ENCODE measurements at places on chromosomes 12 and 14.

DNA sequence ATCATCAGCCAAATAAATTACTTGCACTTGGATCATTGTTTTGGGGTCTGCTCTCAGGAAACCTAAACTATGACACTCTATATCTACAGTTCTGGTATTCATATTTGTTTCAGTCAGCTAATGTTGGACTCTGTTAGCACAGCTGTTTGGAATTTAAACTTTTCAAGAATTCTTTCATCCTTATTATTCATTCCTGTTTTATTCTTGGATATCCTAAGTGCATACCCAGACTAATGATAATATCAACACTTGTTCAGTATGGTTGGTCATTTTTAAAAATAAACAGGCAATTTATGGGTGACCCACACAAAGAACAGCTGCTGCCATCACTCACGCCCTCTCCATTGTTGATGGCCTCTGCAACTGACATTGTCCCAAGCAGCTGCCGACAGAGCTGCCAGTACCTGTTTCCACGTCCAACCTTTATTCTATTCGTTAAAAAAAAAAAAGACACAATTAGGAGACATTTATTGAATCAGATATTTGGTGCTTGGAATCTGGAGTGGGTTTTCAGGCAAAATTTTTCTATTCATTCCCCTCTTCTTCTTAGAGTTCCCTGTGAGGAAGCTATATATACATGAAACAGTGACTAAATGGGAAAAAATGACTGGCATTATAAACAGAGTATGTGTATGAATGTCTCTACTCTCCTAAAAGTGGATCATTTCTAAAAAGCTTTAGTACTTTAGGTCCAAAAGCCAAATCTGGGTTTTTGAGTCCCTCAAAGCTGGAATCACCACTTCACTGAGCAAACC is 252.1 kb upstream of the NAV3 start:
- DNase-seq = no peak

DNA sequence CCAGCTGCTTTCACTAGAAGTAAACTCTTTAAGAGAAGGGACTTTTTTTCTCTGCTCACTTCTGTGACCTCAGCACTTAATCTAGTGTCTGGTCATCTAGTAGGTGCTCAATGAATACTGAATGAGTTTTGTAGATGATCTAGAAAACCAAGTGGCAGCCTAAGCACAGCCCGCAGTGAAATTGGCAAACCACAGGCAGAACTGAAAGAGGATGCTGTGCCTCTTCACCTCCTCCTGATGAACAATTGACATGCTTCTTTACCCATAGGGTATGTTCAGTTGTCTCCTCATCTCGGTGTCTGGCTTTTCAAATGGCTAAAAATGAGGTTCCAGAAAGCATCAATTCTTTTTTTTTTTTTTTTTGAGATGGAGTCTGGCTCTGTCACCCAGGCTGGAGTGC is 399.5 kb downstream of the RMST start:
- DNase-seq = no peak

GRCh38 chr14:90194706-90195105 is 61.6 kb upstream of the PSMC1 start:
- DNase-seq = no peak

DNA sequence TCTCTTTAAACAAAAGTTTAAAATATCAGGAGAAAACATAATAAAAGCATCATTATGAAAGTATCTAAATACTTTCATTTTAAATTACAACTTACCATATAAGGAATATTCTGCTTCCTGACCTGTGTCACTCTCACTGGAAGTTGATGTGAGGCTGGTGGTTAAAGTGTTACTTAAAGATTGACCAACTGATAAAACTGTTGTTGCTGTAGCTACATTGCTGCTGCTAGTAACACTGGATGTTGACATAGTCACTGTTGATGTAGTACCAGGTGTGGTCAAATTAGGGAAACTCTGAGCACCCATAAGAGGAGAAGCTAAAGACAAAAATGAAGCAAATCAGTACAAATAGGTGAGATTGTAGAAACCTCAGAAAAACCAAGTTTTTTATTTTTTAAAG is 79.9 kb downstream of the HECTD1 start:
- no peak for DNase-seq

- no peak for DNase-seq
Observed at GRCh38 chr14:79833781-79834180, 377.5 kb downstream of the DIO2 start.
